ENCODE measurements at places on chromosomes 7 and 10.

- no peak for DNase-seq
Measured at GRCh38 chr10:14880229-14880628, 1.6 kb downstream of the SUV39H2 start.

- no peak for DNase-seq
Measured at GRCh38 chr7:41994036-41994745, 242.8 kb downstream of the GLI3 start.

DNA sequence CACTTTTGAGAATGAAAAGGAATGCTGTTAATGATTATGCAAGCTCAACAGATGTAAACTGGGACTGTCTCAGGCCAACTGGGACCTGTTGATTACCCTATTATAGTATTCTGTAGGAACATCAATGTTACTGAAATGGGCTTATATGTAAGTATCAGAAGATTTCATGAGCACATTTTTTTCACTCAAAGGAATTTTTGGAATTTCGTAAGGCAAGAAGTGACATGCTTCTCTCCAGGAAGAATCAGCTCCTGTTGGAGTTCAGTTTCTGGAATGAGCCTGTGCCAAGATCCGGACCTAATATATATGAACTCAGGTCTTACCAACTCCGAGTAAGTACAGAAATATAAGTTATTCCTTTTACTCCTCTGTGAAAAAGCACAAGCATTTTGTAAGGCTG is 19.2 kb downstream of the NIPSNAP2 start:
- DNase-seq = no peak

DNA sequence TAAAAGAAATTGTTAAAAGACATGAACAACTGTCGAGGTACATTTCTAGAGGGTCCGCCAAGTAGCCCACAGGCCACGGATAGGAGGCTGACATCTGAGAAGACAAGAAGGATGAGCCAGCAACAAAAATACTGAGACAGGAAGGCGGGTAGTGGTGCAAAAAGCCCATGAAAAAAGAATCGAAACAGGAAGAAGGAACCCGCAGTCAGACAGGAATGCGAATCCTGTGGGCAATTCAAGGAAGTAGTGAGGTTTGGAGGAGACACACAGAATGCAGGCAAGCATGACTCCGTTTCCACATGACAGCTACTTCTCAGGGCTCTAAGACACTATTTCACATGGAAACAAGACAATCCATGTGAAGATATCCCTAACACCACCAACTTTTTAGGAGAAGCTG is 125.2 kb downstream of the DOCK4 start:
- no peak for DNase-seq

- DNase-seq = no peak
Measured at GRCh38 chr10:103840740-103841070, 14.7 kb downstream of the SH3PXD2A start.

- DNase-seq = no peak
Measured at GRCh38 chr10:50593523-50594376, 30.0 kb downstream of the SGMS1 start.

DNA sequence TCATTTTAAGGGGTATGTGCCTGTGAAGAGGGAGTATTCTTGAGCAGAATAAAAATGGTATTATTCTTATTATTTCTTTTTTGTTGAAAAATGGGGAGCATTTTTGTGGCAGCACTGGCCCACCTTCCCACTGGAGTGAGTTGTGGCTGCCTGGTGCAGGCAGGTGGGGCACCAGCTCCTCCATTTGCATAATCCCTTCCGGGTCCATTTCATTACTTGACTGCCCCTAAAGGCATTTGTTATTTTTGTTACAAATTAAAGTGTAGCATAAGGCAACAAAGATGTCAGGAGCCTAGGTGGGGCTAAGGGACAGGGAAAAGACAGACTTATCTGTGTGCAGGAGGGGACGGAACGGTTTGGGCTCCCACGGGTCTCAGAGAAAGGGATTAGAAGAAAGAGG is 26.8 kb downstream of the GOLGA7B start:
- no peak for DNase-seq

DNA sequence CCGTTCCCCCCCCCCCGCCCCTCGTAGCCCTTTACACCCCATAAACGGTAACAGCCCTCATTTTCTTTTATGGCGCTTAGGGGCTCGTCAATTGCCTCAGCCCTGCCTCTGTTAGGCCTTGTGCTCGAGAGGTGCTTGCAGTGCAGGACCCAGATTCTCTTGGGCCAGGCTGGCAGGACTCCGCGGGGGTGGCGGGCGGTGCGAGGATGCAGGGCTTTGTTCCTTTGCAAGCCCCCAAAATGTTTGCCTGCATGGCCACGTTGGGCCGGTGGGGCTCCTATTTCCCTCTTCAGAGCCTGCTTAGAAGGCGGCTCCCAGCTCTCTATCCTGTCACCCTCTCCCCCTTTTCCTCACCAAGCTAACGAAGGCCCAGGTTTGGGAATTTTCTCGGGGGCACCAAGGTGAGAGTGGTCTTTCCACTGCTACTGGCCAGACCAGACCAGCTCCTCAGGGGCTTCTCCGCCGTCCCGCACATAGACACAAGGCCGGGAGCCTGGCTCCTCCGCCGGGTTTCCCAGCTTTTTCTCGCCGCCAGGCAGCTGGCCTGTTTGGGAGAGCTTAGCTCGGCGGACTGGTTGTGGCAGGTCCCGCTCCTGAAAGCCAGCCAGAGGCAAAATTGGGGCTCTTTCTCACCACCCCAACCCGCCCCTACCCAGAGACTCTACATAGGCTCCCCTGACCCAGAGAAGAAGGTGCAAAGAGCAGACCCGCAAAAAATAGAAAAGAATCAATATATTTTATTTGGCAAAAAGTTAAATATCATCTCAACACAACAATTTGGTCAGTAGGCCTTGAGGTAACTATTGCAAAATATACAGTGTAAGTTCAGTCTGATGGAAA is 3.4 kb downstream of the HOXA9 start:
- DNase-seq = no peak

GRCh38 chr7:102856036-102856435 is 56.8 kb upstream of the LRRC17 start:
- no peak for DNase-seq

DNA sequence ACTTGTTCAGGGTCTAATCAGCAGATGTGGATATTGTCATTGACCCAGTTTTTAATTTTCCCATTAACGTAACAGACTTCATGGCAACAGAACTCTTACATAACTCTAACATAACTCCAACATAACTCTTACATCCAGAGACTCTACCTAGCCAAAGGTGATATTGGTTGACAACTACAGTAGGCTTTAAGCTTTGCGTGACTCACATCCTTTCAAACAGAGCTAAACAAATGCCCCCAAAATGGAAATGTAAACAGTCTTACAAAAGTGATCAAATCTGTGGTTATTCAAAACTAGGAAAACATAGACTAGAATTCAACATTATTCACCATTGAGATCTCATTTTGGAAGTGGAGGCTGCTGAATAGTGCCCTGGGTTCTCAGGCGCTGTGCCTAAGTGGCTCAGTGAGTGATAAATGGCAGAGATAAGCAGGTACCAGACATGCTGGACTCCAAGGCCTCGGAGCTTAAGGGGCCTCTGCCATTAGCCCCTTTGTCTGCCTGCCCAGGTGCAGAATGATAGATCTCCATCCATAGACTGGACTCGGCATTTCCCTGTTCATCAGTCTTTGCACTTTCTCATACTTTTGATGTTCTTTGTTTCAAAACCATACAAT is 34.3 kb upstream of the BTBD16 start:
- DNase-seq = peak; percentile 19

DNA sequence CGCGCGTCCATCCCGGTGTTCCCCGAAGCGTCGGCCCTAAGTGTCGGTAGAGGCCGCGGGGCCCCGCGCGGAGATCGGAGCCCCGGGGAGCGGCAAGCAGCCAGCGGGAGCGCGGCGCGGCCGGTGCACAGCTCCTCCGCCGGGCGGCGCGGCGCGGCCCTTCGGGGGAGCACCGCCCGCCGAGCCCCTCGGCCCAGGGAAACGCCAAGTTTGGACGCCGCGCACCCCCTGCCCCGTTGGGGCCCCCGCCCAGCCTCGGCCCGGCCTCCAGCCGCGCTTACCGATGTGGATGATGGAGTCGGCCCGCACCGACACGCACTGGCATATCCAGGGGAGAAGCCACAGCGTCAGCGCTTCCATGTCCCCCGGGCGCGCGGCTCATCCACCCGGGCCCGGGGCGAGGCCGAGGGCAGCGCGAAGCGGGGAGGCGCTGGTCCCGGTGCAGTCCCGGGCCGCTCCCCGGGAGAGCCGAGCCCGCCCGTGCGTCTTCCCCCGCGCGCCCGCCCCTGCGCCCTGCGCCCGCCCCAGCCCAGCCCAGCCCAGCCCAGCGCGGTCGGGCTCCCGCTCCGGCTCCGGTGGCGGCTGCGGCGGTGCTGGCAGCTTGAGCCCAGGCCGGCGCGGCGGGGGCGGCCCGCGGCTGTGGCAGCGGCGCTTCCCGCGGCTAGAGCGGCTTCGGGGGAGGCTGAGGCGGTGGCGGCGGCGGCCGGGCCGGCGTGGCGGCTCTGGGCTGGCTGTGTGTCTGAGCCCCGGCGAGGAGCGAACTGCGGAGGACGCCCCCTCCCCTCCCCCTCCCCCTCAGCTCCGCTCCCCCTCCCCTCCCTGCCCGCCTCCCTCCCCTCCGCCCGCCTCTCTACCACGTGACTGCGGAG is at the start of gene GRID1:
Gene GRID1 (minus strand): TSS at position 763 of the 869 bp plus-strand sequence.
- DNase-seq = peak; percentile 64

DNA sequence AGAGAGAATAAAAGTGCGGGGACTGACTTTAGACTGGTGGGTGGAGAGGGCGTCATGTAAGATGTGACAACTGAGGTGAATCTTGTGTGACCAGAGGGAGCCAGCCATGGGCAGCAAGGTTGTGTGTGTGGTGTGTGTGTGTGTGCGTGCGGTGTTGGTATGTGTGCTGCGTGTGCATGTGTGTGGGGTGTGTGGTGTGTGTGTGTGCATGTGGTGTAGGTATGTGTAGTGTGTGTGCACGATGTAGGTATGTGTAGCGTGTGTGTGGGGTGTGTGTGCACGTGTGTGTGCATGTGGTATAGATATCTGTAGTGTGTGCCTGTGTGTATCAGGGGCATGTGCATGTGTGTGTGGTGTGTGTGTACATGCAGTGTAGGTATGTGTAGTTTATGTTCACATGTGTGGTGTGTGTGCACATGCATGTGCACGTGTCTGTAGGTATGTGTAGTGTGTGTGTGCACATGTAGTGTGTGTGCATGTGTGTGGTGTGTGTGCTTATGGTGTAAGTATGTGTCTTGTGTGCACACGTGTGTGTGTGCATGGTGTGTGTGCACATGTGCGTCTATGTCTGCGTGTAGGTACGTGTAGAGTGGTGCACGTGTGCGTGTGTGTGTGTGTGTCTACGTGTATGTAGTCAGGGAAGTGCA is 312.3 kb upstream of the MKI67 start:
- no peak for DNase-seq

GRCh38 chr10:60188548-60188947 is 201.1 kb downstream of the ANK3 start:
- DNase-seq = no peak

GRCh38 chr7:132317701-132318351 is 258.4 kb downstream of the PLXNA4 start:
- no peak for DNase-seq

- DNase-seq = no peak
Measured at GRCh38 chr7:12239806-12240205, 28.7 kb downstream of the TMEM106B start.

DNA sequence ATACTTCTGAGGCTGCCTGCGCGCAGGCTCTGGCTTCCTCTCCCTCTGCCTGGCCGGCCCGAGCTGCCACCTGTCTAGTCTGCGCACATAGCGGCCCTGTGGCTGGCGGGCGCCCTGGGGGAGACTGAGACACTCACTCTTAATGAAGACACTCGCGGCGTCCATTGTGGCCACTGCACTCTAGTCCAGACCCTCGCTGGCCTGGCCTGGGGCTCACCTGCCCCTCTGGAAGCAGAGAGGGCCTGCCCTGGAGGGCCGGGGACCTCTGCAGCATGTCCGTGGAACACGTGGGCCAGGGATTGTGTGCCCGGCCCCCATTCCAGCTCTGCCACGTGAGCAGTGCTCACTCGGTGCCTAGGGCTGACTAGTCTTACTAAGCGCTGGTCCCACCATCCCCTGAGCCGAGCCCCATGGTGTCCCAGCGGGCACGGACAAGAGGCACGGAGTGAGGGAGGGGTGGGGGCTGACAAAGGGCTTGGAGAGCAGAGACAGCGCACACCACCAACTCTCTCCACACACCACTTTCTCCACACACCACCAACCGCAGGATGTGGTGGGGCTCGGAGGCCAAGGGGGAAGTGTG is 149.3 kb downstream of the ELFN1 start:
- DNase-seq = no peak

GRCh38 chr10:113965683-113966082 is 78.0 kb upstream of the ADRB1 start:
- DNase-seq = no peak

DNA sequence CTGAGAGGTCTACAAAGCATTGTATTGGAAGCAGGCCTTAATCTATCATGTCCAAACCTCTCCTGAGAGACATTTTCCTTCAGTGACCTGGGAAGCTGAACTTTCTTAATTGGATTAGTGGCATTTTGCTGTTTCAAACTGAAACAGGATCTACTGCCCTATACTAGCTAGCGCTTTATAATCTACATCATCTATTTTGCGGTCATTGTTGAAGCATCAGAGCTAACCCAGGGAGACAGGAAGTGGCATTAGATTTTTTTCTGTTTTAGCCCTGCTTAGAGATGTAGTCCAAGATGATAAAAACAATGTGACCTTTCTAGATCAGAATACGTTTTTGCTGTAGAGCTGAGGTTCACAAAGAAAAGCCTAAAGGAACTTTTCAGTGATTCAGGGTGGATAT is 147.4 kb upstream of the AGR3 start:
- DNase-seq = no peak

DNA sequence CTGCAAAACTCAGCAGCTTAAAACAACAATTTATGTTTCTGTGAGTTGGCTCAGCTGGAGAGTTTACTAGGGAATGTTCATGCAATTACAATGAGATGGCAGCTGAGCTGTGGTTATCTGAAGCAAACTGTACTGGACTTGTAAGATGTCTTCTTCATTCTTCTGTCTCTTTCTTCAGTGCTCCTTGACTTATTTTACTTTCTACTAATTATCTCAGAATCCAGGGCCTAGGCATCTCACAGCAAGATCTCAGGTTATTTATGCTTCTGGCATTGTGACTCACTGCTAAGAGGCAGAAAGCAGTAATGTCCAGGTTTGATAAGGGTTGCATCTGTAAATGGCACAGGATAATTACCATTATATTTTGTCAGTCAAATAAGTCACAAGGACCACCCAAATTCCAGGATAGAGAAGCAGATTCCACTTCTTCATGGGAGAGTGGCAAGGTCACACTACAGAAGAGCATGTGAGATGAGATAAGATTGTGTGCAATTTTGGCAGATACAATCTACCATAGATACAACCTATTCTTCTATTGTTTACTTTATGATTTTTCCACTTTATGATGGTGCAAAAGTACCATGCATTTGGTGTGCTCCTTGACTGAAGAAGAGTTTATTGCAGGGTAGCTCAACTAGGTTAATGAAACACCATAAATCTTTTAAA is 16.8 kb downstream of the VIM start:
- no peak for DNase-seq

- DNase-seq = no peak
Measured at GRCh38 chr7:85828614-85829013, 641.8 kb upstream of the SEMA3D start.

DNA sequence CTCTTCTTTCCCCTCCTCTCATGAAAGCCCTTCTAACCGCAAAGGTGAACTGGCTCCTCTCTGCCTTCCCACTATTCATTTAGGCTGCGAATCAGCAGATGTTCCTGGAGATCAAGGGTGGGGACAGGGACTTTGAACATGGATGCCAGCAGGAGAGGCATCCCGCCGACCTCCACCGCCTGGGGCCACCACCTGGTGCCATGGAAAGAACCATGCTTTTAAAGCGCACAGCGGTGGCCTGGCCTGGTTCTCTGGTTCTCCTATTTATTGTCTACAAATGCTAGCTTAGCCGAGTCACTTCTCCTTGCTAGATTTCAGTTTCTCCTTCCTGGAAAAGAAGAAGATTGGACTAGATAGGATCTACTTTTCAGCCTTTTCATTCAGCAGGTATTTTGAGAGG is 43.2 kb upstream of the KCNMA1 start:
- DNase-seq = no peak
